ENCODE measurements at places on chromosomes 1 and 21. TPM values are rescaled to one million over a fixed set of nuclear protein-coding genes. Genes with fewer than 3 reads are reported as not detected.

DNA sequence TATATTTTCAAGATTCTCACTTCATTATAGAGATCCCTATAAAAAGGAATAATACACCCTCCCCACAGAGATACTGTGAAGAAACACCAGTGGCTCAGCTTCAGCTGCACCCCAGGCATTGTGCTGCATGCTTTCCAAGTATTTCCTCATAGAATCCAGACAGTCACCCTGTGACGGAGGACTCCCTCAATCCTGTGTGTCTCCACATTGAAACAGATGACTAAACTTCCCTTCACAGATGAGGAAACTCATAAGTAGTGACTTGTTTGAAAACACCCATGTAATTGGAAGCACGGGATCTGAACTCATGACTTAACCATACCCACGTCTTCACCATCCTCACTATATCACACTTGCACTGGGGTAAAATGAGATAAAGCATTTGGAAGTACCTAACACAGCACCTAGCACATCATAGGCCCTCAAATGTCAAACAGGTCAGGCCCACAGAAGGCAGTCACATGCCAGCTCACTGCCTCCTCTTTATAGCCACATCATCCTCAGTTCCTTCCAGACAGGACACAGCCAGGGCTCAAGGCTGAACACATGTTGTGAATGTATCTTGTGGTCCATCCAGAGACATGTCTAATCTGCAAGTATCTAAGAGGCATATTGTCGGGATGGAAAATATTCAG is 55.2 kb downstream of the GPR161 start:
- DNase-seq: no peak

DNA sequence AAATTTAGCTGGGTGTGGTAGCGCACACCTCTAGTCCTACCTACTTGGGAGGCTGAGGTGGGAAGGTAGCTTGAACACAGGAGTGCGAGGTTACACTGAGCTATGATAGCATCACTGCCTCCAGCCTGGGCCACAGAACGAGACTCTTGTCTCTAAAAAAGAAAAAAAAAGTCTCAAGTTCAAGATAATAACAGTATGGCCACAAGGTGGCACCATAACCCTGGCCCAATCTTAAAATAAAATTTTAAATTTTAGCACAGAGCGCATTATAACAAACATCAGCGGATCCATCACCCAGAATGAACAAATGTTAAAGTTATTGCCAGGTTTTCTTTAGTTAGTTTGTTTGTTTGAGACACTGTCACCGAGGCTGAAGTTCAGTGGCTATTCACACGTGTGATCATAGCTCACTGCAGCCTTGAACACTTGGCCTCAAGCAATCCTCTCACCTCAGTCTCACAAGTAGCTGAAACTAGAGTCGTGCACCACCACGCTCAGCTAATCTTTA is 2.9 kb upstream of the HTR6 start:
- DNase-seq: no peak

- DNase-seq: no peak
Observed at GRCh38 chr21:31844206-31844605, 28.6 kb upstream of the HUNK start.

GRCh38 chr1:226908913-226909312 is 31.2 kb upstream of the COQ8A start:
- no peak for DNase-seq

GRCh38 chr1:212452323-212453155 is 19.8 kb downstream of the NENF start:
- no peak for DNase-seq

GRCh38 chr1:53122961-53123413 is 19.5 kb downstream of the SLC1A7 start:
- DNase-seq: no peak

GRCh38 chr1:221203224-221204054 is 324.2 kb downstream of the HLX start:
- peak; percentile 86 for DNase-seq

GRCh38 chr1:156167536-156167935 is 14.2 kb downstream of the SEMA4A start:
- DNase-seq: no peak

DNA sequence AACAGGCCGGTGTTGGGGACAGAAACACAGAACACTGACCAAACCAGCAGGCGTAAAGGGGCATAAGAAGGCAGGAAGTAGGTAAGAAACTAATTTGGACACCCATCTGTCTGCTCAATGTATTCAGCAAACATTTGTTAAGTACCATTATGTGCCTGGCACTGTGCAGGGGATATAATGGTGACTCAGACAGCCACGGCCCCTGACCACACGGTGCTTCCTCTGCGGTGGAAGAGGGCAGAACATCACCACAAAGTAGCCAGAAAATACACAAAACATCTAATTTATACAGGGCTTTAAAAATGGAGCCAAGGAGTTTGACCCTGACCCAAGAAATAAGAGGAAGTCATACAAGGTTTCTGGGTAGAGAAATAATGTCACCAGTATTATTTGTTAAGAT is 12.9 kb downstream of the DNAJC11 start:
- no peak for DNase-seq

Gene FNDC10
- total RNA-seq: 4.1 TPM
